ENCODE measurements at places on chromosomes 4 and X.

GRCh38 chr4:120018786-120019185 is 47.9 kb downstream of the MAD2L1 start:
- DNase-seq: no peak

- no peak for DNase-seq
Observed at GRCh38 chrX:1355131-1356046, 18.8 kb downstream of the IL3RA start.

DNA sequence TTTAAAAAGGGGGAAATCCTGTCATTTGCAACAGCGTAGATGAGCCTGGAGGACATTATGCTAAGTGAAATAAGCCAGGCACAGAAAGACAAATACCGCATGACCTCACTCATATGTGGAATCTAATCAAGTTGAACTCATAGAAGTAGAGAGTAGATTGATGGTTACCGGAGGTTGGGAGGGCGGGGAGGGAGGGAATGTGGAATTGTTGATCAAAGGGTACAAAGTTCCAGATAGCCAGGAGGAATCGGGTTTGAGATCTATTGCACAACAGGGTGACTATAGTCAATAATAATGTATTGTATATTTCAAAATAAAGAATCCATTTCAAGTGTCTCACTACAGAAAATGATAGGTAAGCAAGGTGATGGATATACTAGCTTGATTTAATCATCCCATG is 393.2 kb downstream of the BCOR start:
- DNase-seq: no peak

DNA sequence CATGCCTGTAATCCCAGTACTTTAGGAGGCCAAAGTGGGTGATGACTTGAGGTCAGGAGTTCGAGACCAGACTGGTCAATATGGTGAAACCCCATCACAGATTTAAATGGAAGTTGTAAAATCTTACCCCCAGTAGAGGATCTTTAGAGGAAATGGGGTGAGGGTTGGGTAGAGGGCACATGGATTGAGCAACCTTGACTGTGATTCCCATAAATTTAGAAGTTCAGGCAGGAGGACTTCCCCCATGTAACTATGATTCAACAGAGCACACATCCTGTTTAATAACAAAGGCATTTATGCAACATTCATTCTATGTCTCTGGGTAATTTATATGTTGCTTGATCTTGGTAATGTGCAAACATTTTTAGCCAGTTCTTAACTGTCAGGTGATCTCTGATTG is 143.1 kb downstream of the RBM47 start:
- DNase-seq: no peak

DNA sequence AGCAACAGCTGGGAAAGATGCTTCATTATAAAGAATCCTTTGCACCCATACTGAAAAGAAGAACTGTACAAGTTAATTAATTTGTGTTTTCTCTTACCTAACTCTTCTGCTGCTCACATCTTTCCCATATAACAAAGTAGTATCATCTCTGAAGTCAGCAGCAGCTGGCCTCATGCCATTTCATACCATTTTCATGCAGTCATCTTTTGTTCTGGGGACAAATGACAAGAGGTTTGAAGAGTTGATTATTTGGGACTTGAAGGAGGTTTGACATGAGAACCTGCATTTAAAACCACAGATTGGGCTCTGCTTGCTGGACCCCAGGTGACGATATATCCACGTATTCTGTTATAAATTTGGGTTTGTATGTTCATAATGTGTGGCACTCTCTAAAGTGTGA is 430.3 kb downstream of the SPRY1 start:
- DNase-seq: no peak

- no peak for DNase-seq
Observed at GRCh38 chr4:101439926-101440325, 92.6 kb upstream of the PPP3CA start.

DNA sequence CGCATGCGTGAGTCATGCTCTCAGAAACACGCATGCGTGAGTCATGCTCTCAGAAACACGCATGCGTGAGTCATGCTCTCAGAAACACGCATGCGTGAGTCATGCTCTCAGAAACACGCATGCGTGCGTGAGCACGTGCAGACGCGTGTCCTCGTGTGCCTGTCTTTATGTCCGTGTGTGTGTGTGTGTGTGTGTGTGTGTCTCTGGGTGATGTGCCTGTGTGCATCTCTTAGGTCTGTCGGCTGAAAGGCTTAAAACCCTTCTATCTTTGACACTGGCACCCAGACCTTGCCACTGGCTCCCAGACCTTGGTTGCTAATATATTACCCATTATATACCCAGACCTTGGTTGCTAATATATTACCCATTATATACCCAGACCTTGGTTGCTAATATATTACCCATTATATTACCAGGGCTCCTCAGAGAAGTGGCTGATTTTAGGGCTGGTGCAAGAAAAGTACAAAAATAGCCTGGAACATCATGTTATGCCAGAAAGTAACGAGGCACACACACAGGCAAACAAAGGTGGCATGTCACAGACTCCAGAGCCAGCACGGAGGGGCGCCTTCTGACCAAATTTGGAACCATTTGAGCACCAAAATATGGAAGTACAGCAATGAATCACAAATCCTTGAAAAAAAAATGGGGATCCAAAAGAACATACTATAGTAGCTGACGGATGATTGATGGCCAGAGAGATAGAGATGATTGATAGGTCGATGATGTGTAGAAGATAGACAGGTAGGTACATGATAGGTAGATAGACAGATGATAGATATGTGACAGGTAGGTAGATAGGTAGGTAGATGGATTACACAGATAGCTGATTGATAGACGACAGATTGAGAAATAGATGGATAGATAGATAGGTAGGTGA is 19.2 kb upstream of the ADRA2C start:
- DNase-seq: no peak

DNA sequence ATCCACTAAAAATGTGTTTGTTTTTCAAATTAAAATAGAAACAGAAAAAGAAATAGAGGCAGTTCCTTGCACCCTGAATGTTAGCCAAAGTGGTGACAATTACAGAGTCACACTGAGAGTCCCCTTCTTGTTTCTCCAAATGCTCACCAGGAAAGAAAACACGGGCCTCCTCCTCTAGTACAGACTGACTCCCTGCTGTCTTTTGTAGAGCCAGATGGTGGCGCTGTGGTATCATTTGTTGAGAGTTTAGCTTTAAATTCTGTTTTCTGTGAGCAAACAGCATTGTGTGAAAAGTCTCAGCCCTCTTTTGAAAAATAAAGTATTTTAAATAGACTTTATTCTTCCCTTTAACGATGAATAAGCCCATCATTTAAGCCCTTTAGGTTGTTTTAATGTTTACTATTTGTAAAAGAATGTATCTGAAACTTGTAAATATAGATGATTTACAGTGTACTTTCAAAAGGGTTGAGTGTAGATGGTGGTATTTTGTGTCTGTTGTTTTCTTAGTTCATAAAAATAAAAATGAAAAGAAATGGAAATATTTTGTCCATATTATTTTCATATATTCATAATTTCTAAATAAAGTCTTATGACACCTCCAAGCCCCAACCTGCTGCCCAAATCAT is 36.9 kb upstream of the ATOH1 start:
- no peak for DNase-seq

- no peak for DNase-seq
Observed at GRCh38 chr4:96247096-96247495, 407.2 kb downstream of the PDHA2 start.

DNA sequence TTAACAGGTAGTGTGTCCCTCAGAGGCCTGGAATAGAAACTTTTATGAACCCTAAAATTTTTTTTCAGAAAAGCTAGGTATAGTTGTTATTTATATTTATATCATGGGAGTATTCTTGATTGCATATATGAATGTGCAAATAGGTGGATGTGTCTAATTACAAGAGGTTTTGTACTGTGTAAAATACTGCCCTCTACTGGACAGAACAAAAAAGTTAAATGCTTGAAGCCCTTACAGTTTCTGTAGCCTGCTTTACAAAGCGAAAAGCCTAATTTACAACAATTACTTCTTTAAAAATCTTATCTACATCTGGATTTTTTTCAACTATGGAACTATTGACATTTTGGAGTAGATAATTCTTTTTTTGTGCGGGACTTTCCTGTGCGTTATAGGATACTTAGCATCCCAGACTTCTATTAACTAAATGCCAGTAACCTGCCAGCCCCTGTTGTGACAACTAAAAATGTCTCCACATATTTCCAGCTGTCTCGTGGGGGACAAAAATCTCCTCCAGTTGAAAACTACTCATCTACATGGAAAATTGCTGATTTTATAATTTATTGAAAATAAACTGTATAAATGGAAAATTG is 35.1 kb downstream of the ENPEP start:
- no peak for DNase-seq

DNA sequence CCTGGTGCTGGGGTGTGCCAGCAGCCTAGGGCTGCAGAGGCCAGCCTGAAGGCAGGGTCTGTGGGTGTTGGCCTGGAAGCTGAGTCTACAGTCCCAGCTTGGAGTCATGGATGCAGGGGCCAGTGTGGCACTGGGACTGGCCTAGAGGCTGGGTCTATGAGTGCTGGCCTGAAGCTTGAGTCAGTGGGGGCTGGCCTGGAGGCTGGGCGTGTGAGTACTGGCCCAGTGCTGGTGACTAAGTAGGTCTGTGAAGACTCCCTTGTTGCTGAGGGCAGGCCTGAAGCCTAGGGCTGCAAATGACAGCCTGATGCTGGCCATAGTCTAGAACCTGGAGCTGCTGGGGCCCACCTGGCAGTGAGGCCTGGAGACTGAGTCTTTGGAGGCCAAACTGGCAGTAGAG is 31.3 kb upstream of the ALG13 start:
- DNase-seq: no peak

GRCh38 chrX:24149351-24150050 is at the start of gene ZFX:
Gene ZFX (plus strand): TSS chrX:24149729. CDS start chrX:24172743, 23,014 bp downstream.
- peak; percentile 62 for DNase-seq

DNA sequence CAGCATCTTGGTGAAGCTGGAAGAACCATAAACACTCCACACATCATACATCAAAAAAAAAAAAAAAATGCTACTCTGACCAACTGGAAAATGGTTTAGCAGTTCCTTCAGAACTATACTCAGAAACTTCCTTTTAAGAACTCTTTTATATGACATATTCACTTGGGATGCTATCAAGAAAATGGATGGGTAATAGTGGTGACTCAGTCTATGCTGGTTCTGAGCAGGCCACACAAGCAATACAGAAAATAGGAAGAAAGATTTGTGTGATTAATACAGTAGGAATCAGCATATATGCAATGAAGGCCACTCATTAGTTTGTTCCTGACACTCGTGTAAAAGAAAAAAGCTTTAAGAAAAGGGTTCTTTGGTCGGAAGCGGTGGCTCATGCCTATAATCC is 123.5 kb upstream of the FAT4 start:
- DNase-seq: no peak

- peak; percentile 56 for DNase-seq
Observed at GRCh38 chr4:139951021-139951420, 203.0 kb downstream of the MAML3 start.

Data from breast epithelium (tissue), 4 donors.